ENCODE measurements at places on chromosomes 7 and 10.

GRCh38 chr10:97726636-97727178 lies 10.2 kb upstream of the ZFYVE27 start:
- no peak for DNase-seq

DNA sequence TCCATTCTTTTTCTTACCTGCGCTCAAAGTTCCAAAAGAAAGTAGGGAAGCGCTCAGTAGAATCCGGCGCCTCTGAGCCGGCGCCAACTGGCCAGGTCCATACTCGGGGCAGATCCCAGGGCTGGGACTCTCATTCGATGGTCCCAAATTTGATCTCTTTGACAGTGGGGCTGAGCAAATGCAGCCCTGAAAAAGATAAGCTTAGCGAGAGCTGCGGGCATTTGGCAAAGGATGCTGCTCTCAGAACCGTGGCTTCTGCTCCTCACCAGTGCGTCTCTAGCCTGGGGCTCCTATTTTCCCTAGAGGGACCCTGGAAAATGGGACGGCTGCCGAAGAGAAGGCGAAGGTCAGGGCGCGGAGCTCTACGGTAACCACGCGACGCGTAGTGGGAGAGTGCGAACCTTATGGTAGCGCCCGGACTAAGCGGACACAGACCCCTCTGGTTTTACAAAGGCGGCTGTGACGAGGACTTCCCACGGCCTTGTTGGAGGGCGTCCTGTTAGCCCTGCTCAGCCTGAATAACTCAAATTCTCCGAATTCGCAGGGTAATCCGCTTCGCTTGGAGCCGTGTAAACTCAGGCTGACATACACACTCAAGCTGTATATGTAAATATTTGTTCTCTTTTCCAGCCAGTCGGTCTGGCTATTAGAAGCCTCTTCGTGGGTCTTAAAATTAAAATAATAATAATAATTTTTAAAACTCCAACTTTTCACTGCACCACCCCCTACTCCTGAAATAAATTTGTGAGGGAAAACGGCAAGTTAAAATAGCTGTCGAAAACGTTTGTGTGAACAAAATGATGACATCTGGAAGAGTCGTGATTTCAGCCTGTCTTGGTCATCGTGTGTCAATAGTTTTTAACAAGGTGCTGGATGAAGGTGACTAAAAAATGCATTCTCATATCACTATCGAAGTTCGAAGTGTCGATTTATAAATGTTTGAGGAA lies 869 bp upstream of the TBX20 start:
- DNase-seq = no peak

- DNase-seq = no peak
Observed at GRCh38 chr7:131285556-131285955, 42.1 kb upstream of the MKLN1 start.

- DNase-seq = peak; percentile 35
Observed at GRCh38 chr10:93417266-93417665, 64.9 kb downstream of the MYOF start.

Data from cerebellar nuclear complex (tissue), 1 donor.